ENCODE measurements at places on chromosomes 16 and 17.

DNA sequence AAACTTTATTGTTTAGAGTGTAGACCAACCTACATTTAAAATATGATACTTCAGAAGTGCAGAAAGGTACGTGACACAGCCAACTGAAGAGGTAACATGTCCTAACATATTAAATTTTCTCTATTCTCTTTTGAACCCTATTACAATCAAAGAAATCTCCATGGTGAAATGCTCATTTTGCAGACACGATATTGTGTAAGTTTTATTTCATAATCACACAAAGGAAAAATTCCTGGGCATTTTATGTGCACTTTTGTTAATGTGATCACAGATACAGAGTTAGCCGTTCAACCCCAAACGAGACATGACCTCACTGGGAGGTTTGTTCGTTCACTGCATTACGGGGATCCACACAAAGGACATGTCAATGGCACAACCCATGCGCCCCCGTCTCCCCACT is 21.8 kb downstream of the KCNJ16 start:
- DNase-seq, result no peak

DNA sequence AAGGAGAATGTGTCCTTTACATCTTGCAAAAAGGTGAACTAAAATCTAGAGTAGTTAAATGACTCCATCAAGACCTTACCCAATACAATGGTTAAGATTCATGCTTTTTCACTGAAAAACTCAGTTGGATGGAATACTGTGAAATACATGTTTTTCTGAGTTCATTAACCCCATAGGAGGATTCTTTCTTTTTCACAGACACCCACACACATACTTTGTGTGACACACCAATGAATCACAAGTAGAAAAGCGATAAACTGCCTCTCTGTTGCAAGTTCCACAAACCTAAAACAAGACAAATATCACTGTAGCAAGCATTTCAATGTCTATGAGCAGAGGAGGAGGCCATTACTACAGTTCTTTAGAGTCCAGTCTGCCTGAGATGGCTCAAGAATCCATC is 258.8 kb upstream of the CDH5 start:
- no peak for DNase-seq

DNA sequence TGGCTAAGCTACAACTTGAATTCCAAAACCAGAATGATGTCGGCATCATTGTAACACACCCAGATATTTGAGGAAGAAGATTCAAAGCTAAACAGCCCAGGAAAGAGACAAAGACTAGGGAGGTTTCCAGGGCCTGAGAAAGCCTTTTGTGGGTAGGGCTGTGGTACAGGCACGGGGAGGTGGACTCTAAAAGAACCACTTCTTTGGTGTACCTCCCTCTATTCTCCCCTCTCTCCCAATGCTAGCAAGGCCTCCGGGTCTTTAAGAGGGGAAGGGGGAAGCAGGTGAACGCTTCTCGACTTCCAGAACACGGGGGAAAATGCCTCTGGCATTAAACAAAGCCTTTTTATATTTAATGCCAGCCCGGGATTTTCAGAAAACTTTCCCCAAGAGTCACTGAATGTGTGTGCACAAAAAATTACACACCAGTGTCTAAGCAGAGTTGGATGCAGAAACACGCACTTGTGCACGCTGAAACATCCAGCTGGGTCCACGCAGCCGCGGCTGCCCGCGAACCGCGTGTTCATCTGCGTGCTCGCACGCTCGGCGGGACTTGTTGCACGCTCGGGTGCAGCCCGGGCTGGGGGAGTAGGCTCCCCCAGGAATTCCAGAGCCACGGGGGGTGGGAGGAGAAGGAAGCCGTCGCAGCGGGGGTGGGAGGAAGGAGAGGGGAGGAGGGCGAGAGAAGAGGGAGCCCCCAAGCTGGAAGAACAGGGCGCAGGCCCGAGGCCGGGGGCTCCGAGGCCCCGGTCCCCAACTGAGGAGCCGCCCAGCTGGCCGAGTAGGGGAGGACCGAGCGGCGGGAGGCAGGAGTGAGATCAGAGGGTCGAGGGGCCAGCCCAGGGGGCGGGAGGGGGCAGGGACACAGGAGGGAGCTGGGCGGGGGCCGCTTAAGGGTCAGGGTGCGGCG is 20.1 kb upstream of the ZNF423 start:
- DNase-seq, result no peak

GRCh38 chr16:19809121-19809635 is 75.5 kb downstream of the GPRC5B start:
- no peak for DNase-seq

DNA sequence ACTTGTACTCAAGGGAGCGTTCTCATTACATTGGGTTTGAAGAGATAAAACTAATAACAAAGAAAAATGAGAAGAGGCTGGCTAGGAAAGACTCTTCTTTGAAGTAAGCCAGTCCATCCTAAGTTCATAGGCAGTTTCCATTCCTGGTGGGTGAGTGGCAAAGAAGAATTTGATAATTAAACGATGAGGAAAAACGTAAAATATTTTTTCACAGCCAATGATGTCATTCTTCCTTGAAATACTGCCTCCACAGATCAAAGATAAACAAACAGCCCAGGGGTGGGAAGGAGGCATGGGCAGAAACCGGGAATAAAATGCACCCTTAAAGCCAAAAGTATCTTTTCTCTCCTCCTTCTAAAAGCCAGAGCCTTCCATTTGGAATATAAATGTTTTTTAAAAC is 346.6 kb downstream of the PMP22 start:
- no peak for DNase-seq

GRCh38 chr16:917591-918061 is 53.2 kb downstream of the LMF1 start:
- DNase-seq, result no peak

DNA sequence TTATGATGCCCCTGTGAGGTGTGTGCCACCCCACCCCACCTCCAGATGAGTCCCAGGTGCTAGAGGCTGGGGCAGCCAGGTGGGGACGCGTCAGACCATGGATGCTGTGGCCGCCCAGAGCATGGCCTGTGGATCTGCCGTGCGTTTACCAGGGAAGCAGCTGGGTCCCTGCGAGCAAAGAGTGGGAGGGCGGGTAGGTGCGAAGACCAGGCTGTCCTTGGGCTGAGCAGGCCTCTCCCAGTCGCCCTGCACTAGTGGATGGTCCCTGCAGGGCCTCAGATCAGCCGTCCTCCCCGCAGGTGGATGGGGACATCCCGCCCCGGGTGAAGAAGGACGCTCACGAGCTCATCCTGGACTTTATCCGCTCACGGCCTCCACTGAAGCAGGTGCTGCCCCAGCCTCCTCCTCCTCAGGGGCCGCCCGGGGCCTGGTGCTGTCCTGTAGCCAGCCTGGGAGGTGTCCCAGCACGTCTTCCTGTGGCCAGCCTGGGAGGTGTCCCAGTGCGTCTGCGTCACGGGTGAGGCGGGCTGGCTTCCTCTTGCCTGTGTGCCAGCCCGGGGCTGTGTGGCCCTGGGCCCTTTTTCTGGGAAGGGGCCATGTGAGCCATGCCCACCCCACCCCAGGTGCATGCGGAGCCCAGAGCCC is 18.0 kb upstream of the TCF25 start:
- DNase-seq, result no peak

DNA sequence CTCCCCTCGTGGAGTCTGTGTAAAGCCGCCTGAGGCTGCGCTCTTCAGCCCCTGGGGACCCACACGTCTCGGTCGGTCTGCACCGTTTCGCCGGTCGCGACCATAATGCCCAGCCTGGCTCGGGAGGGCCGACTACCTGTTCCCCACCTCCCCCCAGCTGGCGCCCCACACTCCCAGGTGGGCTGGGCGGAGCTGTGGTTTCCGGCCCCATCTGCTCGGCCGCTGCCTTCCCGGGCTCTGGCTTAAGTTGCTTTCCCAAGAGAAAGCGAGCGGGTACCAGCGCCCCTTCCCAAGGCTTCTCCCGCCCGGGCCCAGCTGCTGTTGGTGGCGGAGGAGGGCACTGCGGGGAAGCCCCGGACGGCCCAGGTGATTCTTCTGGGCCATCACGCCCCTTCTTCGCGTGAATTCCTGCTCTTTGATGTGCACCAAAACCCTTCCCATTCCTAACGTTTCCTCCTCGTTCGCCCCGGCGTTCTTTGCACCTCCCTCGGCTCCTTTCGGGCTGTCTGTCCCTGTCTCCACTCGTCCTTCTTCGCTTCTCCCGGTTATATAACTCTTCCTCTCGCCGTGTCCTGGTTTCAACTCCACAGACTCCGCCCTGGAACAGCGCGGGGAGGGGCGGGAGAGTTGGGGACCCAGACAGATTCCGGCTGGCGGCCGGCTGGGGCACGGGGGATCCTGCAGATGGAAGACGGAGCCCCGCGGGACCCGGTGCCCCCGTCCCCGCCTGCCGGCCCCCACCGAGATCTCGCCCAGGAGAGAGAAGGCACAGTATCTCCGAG is 2.0 kb downstream of the KDM6B start:
- DNase-seq, result peak; percentile 57

GRCh38 chr17:41618341-41619035 is 5.9 kb downstream of the KRT17 start:
- no peak for DNase-seq

DNA sequence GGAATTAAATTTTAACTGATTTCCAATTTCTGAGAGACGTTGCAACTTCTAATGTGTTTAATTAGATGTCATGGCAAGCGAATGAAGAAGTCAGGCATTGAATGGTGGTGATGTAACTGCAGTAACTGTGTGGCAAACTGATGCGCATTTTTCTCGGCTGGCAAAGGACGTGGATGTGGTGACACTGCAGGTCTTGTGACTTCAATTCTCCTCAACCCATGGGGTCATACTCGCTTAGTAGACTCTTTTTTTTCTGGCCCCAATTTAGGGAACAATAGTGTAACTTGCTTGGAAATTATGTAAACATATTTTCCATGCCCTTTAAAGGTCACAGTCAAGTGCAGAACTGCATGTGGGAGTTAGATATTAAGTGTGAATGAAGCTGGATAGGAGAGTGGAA is 1.9 kb upstream of the FAM20A start:
- no peak for DNase-seq

- DNase-seq, result no peak
Observed at GRCh38 chr16:11964761-11965551, at the start of gene TNFRSF17. Gene TNFRSF17 (plus strand): TSS chr16:11965210. CDS start chr16:11965325, 115 bp downstream.

DNA sequence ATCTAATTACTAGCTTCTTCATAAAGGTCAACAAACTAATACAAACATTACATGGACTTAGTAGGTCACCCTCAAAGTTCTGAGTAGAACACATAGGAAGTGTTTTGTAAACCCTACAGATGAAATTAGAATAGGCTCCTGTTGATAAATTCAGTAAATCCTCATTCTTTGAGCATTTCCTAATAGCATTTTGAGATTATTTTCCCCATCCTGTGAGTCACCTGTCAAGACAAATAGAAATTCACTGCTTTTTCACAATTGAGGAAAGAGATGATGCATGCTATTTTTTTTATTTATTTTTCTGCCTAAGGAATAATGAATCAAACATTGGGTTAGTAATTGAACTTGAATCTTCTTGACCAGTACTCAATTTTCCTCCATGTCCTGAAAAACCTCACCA is 666.7 kb upstream of the GOT2 start:
- no peak for DNase-seq

DNA sequence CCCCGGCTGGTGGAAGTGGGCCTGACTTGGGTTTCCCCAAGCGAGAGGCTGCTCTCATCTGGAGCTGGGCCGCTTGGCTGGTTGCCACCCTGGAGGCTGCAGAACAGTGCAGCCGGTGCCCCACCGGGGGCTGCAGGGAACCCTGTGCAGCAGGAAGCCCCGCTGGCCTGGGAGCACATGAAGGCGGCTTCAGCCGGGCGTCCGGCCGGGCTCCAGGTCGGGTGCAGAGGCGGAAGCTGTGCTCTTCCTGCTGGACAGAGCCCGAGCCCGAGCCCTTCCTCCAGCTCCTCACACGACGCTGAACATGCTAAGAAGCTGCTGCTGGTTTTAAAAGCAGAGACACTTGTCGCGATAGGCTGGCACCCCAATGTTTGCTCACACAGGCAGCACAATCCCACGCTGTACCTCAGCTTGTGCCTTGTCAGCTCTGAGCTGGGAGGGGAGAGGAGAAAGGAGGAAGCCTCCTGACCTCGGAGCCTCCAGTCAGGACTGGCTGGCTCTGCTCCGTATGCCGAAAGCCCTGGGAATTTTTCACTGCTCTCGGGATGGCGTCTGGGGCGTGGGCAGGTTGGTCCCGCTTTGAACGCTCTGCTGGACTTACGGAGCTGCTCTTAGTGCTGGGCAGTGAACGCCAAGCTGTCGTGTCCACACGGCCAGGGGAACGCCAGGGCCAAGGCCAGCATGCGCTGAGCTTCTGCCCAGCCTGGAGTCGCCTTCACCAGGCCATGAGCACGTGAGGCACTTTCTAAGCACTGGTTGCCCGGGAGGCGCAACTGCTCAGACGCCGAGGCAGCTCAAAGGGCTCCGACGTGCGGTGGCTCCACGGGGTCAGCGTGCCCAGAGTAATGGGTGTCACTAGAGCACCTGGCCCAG is 8.8 kb downstream of the CDK5R1 start:
- no peak for DNase-seq

DNA sequence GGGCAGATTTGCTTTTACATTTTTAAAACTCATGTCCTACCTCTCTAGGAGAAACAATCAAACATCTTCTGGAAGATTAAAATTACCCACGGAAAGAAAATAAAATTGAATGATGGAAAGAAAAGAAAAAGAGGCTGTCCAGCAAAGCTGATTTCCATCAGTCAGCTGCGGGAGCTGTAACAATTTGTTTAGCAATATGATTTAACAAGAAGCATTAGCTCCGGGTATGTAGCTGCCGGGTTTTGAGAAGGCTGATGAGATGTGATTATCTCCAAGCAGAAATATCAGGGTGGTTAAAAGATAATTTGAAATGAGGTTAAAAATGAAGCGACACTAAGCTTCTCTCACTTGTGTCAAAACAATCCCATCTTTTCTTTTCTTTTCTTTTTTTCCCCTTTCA is 608.9 kb upstream of the SALL1 start:
- DNase-seq, result no peak

DNA sequence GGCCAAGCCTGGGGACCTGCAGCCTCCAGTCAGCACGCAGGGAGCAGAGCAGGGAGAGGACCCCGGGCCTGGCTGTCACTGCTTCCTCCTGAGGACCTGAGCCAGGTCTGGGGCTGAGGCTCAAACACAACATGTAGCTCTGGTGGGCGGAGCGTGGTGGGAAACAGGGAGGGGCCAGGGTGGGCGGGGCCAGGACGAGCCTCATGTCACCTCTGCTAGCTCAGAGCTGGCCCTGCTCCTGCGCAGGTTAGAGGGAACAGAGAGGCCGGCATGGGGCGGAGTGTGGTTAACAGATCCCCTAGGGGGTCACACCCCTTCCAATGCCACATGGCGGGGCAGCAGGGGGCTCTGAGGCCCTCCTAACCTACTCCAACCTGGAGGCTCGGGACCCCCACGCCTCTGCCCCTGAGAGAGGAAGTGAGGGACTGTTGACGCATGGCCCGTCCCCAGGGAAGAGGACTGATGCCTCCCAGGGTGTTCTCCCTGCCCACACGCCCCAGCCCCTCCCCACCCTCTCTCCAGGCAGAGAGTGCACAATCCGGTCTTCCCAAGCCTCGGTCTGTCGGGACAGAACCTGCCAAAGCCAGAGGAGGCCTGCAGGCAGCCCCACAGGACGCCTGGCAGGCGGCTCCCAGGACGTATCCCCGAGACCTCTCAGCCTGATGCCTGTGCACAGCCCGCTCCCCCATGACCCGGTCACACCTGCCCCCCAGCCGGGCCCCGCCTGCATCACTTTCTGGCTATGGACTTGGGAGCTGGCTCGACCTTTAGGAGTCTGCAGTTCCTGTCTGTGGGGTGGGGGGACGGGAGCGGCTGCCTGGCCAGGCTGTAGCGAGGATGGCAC is 15.2 kb downstream of the PIEZO1 start:
- DNase-seq, result no peak

All from T-helper 9 cell (primary cell).